Stimulated activated CD4-positive, alpha-beta T cell treated with anti-CD3 and anti-CD28 coated beads, Interleukin-12 subunit alpha, Interleukin-12 subunit beta, amount 100 ng/mL, for 24 hours (primary cell): ENCODE measurements at places on chromosomes 3 and 15.

- no peak for DNase-seq
Observed at GRCh38 chr15:42604894-42605744, 29.7 kb downstream of the STARD9 start.

GRCh38 chr15:57090496-57090859 is 172.0 kb downstream of the TCF12 start:
- DNase-seq, result no peak

- DNase-seq, result no peak
Observed at GRCh38 chr3:58135712-58136543, 74.8 kb downstream of the DNASE1L3 start.

DNA sequence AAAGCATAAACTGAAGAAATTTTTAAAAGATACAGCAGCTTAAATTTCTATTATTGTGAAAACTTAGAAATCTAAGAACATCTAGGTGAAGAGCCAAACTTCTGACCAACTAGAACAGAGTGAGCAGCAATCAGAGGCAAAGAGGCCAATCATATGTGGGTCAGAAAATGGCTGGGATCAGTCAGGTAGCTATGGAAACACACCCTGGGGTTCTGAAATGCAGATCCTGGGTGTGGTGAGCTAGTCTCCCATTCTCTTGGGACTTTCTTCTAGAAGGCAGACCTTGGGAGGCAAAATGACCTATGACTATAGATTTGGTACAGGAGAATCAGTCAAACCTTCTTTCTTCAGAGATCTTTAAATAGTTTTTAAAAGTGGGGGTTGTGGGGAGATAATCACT is 385.8 kb downstream of the TBC1D5 start:
- DNase-seq, result no peak

DNA sequence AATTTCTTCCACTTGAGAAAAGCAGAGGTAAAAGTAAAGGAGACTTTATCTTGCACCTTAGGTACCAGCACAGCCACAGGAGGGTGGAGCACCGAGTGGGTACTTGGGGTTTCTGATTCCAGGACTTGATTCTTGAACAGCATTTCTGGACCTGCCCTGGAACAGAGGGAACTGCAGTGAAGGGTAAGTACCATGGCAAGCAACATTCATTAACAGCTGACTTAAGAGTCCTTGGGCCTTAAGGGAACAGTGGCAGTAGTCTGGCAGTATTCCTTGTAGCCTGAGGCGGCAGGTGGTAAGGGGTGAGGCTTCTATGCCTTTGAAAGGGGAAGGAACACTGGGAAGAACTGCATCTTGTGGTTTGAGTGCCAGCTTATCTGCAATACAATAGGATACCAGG is 551.9 kb downstream of the RSL24D1 start:
- DNase-seq, result no peak

DNA sequence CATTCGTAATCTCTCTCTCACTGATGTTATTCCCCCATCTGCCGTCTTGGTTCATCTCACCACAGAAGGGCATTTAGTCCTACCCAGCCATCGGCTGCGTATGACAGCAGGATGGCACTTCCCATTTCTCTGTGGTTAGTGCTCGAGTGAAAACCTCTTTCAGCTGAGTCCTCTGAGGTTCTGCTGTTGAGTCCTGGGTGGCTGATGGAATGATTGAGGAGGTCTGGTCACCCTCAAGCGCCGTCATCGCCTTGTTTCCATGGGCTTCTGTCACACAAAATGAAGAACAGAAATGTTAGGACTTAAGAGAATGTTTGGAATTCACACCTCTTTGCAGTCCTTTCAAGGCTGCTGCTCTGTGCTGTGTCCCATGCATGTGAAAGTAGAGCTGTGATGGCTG is 9.4 kb upstream of the SACM1L start:
- DNase-seq, result no peak

GRCh38 chr15:70526221-70526973 is 237.0 kb downstream of the UACA start:
- no peak for DNase-seq

DNA sequence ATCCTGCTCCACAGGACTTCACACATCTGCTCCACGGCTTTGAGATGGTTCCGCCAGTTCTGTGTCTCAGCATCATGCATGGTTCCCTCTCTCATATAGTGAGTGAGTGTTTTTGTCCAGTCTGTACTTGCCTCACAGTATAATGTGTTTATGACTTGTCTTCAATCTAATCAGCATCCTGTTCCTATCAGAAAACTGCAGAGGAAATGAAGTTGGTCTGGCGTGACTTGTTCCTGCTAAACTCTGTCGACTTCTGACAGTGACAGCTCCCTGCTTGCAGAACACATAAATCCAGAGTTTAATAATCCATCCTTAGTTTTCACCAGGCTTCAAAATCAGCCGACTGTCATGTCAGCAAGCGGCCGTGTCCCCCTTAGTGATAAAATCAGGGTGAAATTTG is 222.3 kb downstream of the SLCO3A1 start:
- no peak for DNase-seq
